Right cardiac atrium (tissue), 5 donors: ENCODE measurements at places on chromosomes 2 and 18.
A peak's percentile ranks its signal among the peaks of the same experiment; 100 is the strongest.

DNA sequence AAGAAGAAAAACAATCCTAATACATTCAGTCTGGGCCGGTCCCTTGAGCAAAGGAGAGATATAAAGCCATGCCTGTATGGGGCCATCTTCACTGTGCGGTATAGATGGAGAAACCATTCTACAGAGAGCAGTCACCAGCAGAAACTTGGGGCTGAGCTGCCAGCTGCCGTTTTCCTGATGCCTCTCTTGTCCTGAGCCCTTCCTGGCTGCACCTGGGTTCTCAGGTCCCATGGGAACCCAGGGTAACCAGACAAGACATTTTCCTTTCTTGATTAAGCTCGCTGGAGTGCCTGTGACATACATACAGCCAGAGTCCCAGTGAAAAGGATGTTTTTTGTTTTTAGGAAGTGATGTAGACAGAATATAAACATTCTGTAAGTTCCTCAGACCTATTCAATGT lies 5.3 kb upstream of the METTL21A start:
- no peak for DNase-seq

- DNase-seq = no peak
Measured at GRCh38 chr18:11004951-11005350, 144.4 kb downstream of the PIEZO2 start.

GRCh38 chr2:238510911-238511613 lies 84.3 kb downstream of the ASB1 start:
- no peak for DNase-seq

DNA sequence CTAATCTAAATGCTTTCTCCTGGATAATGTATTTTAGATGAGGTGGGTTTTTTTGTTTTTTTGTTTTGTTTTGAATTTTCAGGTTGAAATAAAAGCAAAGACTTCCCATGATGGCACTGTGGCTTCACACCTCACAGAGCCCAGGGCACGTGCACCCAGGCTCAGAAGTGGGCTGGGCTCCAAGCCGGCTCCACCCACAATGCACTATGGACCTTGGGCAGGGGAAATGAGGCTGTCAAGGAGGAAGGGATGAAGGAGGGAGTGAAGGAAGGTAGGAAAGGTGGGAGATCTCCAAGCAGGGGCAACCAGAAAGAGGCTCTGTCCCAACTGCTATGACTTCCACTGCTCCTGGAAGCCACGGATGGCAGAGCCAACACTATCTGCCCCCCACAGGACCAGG lies 60.4 kb downstream of the BIN1 start:
- DNase-seq = no peak

- DNase-seq = no peak
Measured at GRCh38 chr2:163723348-163723747, 12.5 kb downstream of the FIGN start.

GRCh38 chr2:62185475-62186155 lies 10.3 kb upstream of the B3GNT2 start:
- DNase-seq = no peak

- peak; percentile 46 for DNase-seq
Measured at GRCh38 chr18:44557616-44558151, 123.0 kb upstream of the SETBP1 start.

DNA sequence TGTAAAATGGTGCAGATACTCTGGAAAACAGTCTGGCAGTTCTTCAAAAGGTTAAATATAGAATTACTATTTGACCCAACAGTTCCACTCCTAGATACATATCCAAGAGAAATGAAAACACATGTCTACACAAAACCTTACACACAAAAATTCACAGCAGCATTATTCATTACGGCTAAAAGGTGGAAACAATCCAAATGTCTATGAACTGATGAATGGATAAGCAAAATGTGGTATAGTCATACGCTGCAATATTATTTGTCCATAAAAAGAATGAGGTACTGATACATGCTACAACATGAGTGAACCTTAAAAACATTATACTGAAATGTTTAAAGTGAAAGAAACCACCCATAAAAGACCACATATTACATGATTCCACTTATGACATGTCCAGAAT lies 4.0 kb downstream of the CYP27C1 start:
- DNase-seq = no peak

- DNase-seq = peak; percentile 28
Measured at GRCh38 chr18:76823587-76824011, 1.2 kb downstream of the ZNF236 start.

- DNase-seq = peak; percentile 88
Measured at GRCh38 chr18:13112982-13113381, 105.6 kb upstream of the LDLRAD4 start.
